Activated CD4-positive, CD25-positive, alpha-beta regulatory T cell (primary cell): ENCODE measurements at places on chromosomes 7 and 10.

GRCh38 chr7:45591101-45591906 is 17.1 kb downstream of the ADCY1 start:
- DNase-seq = no peak

GRCh38 chr7:13333371-13333770 is 645.9 kb downstream of the ARL4A start:
- no peak for DNase-seq

- no peak for DNase-seq
These were observed 148.6 kb downstream of the CYP26A1 start for GRCh38 chr10:93222211-93222754.

- no peak for DNase-seq
These were observed 140.2 kb downstream of the AUTS2 start for GRCh38 chr7:69738396-69738951.

GRCh38 chr10:93718937-93719725 is 16.7 kb upstream of the FRA10AC1 start:
- DNase-seq = no peak

- no peak for DNase-seq
These were observed 44.3 kb downstream of the PFKP start for GRCh38 chr10:3111621-3112163.

DNA sequence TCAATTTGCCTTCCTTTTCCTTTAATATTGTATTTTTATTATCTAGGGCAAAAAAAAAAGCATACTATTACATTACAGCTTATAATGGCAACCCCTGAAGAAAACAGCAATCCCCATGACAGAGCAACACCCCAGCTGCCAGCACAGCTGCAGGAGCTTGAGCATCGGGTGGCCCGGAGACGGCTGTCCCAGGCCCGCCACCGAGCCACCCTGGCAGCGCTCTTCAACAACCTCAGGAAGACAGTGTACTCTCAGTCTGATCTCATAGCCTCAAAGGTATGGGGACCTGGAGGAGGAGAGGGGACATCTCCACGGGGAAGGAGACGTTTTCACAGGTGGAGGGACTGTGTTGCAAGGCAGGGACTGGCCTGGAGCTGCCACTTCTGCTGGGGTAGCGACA is 6.8 kb downstream of the STRA8 start:
- DNase-seq = no peak

- DNase-seq = no peak
These were observed 237.1 kb upstream of the FAM3C start for GRCh38 chr7:121633186-121633585.

- DNase-seq = no peak
These were observed 378.0 kb upstream of the AKR1E2 start for GRCh38 chr10:4448030-4448429.

DNA sequence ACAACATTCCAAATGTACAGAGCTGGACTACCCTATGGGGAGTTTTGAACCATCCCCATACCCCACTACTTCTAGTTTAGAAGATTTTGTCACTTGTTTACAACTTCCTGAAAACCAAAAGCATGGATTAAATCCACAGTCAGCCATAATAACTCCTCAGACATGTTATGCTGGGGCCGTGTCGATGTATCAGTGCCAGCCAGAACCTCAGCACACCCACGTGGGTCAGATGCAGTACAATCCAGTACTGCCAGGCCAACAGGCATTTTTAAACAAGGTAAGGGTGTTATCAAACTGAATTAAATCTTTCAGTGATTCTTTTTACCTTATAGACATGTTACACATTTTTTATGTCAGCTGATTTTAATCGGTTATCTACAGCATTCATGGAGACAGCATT is 41.5 kb downstream of the AHR start:
- DNase-seq = no peak

DNA sequence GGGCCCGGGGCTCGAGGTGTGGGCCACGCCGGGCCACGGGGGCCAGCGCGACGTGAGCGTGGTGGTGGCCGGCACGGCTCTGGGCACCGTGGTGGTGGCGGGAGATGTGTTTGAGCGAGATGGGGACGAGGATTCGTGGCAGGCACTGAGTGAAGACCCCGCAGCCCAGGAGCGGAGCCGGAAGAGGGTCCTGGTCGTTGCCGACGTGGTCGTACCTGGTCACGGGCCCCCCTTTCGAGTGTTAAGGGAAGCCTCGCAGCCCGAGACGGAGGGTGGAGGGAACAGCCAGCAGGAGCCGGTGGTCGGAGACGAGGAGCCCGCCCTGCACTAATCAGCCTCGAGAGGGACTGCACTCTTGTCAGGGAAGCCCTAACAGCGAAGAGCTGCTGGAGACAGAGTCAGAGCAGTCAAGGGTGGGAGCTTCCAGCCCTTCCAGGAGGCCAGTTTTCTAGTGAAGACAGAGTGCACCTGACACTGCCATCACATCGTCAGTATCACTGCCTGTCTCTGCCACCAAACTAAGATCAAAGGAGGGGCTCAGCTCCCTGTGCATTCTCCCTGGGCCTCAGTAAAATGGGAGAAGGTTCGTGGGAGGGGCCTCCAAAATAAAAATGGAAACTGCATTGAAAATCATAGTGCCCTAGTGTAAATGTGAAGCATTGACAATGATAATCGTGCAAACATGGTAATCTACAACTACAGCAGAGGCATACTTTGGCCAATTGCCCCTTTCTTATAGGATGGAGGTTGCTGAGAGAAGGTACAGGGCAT is 1.3 kb downstream of the MBLAC1 start:
- DNase-seq = no peak

DNA sequence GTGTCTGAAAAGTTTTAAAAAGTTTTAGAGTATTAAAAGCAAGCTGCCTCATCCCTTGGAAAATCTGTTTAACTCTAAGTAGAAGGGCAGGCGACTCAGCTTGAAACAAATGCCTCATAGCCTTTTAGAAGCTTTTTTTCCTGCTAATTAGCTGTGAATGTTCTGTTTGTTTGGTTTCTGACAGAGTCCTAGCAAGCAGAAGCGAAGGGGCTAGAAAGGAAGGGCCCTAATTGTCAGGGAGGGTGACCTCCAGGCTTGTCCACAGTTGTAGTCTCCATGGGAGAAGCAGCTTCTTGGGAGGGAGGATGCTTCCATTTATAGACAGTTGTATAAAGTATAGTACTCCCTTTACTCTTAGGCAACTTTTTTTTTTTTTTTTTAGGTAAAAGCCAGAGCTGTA is 90.9 kb downstream of the DNAJC1 start:
- no peak for DNase-seq

GRCh38 chr10:12590675-12591659 is 241.6 kb downstream of the CAMK1D start:
- DNase-seq = no peak

DNA sequence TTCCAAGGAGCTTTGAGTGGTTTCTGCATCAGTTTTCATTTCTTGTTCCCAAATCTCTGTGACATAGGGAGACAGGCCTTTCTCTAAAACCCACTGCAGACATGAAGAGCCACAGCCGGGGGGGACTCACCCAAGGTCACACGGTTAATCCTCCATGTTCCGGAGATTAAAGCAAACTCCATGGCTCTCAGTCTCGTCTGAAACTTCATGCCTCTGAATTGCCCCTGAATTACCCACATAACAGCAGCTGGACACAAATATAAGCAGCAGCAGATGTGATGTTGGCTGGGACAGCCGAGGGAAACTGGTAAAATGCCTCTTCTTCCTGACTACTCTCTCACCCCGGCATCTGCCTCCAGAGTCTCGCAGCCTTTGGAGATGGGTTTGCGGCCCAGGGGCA is 402.2 kb downstream of the DNAJB6 start:
- DNase-seq = no peak

DNA sequence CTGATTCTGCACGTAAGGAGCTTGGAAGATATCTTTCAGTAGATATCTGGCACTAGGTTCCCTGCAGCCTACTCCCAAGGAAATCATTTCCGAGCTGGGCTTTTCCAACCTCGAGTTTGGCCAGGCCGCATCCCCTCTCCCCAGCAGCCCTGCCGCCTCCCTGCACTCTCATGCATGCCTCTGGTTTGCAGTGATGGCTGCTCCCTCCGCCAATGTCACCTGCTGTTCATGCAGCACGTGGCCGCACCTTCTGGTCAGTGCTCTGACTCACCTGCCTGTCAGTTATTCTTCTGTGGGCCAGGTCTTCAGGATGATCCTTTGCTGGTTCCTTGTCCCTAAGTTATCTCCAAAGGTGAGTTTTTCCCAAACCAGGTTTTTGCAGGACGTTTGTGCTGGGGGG is 50.6 kb upstream of the RASGEF1A start:
- DNase-seq = no peak

DNA sequence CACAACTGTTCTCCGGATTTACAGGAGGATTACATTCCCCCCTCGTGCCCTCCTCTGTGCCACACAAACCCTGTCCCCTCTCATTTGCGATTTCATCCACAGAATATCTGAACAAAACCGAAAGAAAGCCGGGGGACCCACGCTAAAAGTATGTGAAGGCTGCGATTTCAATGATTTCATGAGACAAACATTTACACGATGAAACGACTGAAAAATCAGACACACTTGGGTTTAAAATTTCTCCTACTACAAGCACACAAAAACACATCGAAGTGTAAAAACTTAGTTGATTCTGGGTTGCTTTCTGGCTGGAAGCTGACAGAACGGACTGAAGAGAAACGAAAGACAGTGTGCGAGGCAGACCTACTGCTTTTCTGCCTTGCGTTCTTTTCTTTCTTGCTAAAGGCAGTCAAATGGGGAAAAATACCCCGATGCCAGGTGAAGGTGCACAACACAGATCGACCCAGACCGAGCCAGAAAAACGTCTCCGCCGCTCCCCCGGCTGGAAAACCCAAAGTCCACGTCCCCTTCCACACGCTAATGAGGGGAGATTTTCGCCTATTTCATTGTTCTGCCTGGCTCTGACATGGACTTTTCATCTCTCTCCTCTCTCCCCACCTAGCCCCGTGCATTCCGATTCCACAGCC is 1.2 kb downstream of the HIPK2 start:
- DNase-seq = no peak

DNA sequence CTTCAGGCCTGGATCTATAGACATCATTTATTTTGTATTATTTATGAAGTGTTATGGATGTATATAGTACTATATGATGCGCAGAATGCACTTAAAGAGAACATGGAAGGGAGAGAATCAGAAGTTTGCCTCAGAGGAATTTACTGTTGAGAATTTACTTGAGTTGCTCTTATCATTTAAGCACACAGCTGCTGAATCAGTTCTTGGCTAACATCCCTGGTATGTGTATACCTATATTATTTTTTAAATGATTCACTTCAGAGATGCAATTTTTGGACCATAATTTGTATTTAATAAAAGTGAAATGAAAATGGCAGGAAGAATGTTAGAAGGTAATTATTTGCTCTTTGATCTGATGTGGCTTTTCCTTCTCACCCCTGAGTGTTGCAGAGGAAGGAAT is 191.6 kb downstream of the BICC1 start:
- no peak for DNase-seq

GRCh38 chr7:4124556-4125477 is 557.3 kb upstream of the FOXK1 start:
- DNase-seq = no peak

GRCh38 chr7:73932364-73932763 is 71.4 kb downstream of the TMEM270 start:
- DNase-seq = no peak

DNA sequence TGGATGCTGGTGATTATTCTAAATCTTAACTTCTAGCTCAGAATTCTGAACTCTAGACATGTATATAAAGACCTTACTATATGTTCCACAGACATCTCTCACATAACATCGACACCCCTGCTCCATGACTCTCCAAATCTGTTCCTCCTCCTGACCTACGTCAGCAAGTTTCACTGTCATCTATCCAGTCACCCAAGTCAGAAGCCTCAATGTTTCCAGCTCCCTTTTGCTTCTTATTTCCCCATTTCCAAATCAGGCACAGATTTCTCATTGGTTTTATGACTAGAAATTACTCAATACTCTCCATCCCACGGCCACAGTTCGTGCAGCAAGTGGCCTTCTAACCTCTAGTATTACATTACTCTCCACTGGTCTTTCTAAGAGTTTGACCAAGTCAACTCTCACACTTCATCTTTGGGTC is 28.5 kb downstream of the EPC1 start:
- no peak for DNase-seq

GRCh38 chr10:109427411-109427810 is 495.9 kb downstream of the XPNPEP1 start:
- DNase-seq = no peak

DNA sequence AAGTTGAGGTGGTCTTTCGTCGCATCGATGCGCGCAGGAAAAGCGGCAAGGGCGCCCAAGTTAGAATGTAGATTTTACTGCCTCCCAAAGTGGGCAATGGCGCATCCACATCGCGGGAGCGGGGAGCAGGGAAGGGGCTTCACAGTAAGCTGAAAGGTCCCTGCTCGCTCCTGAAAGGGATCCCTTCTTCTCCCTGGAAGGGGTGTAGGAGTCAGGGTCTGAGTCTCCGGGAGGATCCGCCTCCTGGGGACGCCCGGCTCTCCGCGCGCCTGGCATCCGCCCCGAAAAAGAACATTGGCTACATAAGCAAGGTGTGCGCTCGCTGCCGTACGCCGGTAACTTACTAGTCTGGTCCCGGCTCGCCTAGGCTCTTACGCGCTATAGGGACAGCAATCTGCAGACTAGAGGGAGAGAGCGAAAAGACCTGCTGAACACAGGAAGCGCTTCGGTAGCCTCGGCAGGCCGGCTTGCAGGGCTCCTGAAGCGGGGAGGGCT is 804 bp downstream of the UNC5B start:
- DNase-seq = no peak

DNA sequence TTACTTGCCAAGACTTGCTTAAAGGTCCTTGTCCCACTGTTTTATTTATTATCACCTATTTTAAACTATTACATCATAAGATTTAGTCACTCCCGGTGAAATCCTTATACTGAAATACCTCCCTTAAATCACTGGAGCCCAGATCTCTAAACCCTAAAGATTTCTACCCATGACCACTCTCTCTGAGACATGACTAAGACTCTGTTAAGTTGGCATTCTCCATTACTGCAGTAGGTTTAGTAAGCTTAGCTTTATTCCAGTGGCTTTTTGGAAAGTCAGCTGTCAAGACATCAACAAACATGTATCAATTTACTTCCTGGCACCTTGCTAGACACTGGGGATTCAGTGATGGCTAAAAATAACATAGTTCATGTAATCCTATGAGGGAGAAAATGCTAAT is 874.2 kb downstream of the KCNMA1 start:
- no peak for DNase-seq

DNA sequence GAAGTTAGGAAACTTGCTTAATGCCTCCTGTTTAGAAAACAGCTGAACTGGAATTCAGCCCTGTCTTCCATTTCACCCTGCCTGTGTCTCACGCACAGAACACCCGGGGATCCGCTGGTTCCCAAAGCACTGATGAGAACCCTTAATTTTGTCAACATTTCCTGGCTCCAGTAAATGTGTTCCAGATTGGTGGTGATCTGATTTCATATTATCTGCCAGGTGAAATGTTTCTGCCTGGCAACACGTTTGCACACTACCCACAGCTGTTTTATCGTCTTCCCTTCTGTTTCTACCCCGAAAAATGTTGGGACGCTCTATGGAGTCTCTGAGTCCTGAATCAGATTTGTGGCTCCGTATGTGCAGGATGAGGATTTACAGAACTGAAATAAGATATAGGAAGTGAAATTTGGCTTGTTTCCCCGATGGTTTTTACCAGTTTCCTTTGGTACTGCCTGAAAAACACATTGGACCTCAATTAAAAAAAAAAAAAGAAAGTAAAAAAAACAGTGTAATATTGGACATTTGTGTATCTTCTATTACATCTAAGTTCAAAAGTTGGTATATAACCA is 29.0 kb downstream of the MRC1 start:
- no peak for DNase-seq

- DNase-seq = no peak
These were observed 429.0 kb upstream of the POT1 start for GRCh38 chr7:125358551-125359167.

GRCh38 chr10:111543854-111544253 is 467.0 kb downstream of the ADRA2A start:
- no peak for DNase-seq

GRCh38 chr10:97566336-97566996 is 6.1 kb upstream of the ANKRD2 start:
- DNase-seq = no peak
